Stimulated activated CD8-positive, alpha-beta memory T cell treated with anti-CD3 and anti-CD28 coated beads, Interleukin-4, amount 100 ng/mL, for 4 hours (primary cell): ENCODE measurements at places on chromosomes 5 and 9.

GRCh38 chr9:113274474-113275156 is 757 bp downstream of the CDC26 start:
- DNase-seq = no peak

DNA sequence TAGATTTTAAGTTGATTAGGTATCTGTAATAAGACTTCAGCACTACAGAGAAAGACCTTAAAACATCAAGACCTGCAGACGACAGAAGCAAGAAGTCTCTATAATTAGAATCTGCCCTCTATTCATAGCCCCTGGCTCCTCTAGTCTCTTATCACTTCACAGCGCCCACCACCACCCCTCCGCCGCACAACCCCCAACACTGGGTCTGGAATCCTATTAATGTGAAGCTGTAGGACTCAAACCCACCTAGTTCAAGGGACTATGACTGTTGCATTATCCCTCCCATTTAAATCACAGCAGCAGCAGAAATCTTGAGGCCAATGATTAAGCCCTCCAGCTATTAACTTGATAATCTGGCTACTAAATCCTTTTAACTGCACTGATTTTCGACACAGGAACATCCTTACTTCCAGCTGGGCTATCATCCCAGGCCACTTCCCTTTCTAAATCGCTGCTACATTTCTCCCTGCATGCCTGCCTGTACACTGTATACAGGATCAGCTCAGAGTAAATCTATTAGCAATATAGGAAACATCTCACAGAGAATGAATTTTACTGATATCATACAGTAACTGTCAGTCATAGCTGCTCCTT is 159.5 kb upstream of the GRAMD2B start:
- no peak for DNase-seq

- no peak for DNase-seq
These were observed 319.5 kb downstream of the ADGRV1 start for GRCh38 chr5:90878081-90878480.

DNA sequence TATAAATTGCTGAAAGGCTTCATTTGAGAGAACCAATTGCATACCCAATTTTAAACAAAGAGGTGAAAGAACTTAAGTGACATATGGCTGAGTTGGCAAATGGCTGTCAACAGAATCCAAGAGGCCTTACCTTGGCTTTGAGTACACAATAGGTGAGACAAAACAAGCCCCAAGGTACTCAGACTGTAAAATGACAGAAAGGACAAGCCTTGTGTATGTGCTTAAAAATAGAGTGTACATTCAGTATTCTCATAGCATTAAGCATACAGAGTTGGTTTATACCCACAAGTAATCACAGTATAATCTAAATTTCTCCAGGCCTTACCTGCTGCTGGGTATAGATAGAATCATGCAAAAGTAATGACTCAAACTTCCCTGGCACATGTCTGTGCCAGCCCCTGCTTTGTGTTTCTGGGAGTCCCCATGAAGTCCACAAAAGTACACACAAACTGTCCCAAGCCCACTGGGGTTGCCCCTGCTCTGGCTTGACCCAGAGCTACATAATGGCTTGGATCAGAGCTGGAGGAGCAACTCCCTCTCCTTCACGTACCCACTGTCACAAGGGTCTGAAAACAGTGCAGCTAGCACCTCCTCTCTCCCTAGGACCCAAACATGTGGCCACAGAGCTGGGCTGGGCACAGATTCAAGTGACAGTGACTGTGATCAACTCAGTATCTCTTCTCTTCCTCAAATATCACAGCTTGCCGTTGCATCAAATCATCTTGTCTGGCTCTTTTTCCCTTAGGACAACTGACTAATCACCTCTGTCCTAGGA is 250.8 kb downstream of the ENC1 start:
- no peak for DNase-seq

GRCh38 chr9:120510816-120511215 is 69.2 kb downstream of the CDK5RAP2 start:
- no peak for DNase-seq

- DNase-seq = no peak
These were observed 173.1 kb downstream of the PLPPR1 start for GRCh38 chr9:101201630-101202029.

- DNase-seq = no peak
These were observed 453.3 kb downstream of the DIRAS2 start for GRCh38 chr9:90189306-90189705.

- DNase-seq = no peak
These were observed 119.2 kb upstream of the CXCL14 start for GRCh38 chr5:135697959-135698345.
